ENCODE measurements at places on chromosomes 11 and 22.

DNA sequence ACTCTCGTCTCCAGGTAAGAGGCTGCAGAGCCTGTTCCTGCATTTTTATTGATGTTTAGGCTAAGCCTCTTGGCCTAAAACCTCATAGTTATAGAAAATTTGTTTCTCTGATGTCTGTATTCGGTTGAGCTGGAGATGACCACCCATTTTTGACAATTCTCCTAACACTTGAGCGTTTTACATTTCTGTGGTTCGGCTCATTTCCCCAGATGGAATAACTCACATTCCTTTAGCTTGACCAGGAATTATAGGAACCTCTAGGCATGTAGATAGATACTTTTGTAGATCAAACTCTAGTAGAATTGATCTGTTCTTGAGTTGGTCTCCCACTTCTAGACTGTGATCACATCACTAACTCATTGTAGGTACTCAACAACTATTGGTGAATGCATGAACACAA is 172.6 kb upstream of the CADM1 start:
- DNase-seq, result no peak

DNA sequence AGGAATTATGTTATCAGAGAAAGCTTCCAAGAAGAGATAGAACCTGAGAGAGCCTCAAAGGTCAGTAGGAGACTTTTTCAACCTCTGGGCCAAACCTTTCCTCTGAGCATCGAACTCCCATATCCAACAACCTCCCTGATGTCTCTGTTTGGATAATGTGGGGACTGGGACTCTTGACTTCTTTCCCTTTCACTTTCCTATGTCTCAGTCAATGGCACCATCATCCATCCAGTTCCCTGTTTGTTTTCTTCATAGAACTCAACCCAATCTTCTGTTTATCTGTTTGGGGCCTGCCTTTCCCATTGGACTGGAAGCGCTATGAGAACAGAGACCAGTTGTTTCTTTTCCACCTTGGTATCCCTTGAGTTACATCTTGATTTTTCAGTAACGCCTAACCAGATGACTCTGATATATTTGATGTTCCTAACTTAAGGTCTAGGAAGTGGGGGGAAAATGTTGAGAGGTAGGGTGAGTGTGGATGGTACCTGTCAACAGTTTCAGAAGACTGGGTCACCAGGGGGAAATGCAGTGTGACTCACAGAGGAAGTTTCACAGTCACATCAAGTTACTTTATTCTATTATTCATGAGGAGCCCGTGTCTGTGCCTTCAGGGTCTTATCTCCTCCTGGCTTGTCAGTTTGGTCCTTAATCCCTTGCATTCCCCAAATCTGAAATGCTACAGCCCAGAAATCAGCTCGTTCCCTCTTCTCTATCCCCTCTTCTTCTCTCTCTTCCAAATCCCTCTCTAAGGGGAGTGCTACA is 4.5 kb upstream of the KCNE3 start:
- DNase-seq, result no peak

GRCh38 chr11:109512680-109513079 is 90.7 kb downstream of the C11orf87 start:
- no peak for DNase-seq

DNA sequence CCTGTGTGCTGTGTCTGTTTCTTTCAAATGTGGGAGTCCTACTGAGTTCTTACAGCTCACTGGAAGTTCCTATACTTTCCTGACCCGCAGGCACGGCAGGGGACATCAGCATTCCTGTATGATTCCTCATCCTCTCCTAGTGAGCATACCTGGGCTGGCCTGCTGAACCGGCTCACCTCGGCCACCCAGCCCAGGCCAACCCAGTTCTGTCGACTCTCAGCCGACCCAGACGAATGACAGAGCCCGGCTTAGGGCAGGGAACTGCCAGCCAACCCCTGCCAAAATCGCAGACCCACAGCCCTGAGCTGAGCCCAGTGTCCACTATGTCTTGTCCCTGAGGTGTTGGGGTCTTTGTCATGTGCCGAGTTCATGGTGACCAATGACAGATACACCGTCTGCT is 339.7 kb downstream of the BRD1 start:
- DNase-seq, result no peak

DNA sequence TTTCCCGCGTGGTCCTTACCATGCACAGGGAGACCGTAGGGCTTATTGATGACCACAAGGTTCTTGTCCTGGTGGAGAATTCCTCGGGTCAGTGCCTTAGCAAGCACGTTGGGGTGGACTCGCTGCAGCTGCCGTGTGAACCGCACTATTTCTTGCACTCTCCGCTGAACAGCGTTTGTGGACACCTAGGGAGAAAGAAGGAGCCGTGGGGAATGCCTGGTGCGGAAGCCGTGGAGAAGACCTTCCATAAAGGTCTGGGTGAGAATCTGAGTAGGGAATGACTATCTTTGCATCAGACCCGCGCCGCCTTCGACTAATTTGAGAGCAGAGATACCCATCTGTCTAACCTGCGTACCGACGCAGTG is 597 bp downstream of the RPUSD4 start:
- DNase-seq, result no peak

DNA sequence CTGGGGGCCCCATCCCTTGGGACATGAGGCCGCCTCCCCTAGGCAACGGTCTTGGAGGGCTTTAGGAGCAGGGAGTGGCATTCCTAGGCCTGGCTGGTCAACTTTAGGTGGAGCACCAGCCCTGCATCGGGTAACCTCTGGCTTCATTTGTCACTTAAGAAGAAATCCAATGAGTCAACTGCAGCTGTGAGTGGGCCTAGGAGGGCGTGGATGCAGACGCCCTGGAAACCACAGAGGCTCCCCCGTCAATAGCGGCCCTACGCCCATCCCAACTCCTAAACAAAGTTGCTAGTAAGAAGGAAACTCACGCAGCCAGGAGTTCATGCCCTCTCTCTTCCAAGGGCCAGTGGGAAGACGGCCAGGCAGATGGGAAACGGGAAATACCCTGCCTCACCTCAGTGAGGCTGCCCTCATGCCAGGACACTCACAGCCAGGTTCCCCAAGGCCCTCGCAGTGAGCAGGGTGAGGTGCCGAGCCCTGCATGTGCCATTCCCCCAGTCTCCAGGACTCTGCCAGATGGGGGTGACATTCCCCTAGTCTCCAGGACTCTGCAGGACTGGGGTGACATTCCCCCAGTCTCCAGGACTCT is 20.8 kb downstream of the BID start:
- DNase-seq, result no peak

GRCh38 chr11:131906963-131907362 is 536.5 kb downstream of the NTM start:
- DNase-seq, result no peak

DNA sequence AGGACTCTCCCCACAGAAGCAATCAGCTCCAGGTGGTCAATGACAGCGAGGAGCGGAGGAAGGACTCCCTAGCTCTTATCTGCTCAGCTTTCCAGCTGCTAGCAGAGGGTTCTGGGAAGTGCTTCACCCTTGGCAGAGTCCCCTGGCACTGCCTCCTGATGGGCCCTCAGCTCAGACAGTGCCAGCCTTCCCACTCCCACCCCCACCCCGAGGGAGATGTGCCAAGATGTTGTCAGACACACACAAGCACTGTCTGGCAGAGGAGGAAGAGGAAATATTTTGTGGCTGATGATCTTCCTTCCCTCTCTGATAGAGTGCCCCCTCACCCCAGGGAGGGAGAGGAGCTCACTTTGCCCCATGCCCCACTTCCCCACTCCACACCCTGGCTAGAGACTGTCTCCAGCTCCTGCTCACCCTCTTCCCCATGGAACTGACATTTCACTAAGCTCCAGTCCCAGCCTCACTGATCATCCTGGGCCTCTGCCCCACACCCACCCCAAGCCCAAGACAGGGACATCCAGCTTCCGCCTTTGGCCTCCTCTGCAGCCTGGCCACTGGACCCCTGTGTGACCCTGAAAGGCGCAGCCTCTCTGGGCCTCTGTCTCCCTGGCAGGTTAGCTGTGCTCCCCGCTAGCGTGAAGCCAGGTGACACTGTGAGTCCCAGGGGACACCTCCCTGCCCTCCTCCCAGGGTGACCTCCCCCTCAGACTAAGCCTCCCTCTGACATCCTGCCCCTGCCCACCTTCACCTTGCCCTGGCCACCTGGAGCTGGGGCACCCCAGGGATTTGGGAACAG is 44.5 kb downstream of the SLCO2B1 start:
- no peak for DNase-seq

- DNase-seq, result no peak
These were observed 12.0 kb upstream of the WEE1 start for GRCh38 chr11:9561279-9561982.

- no peak for DNase-seq
These were observed 44.4 kb downstream of the GRM5 start for GRCh38 chr11:89021339-89021738.

GRCh38 chr11:10287140-10287539 is 6.9 kb downstream of the SBF2 start:
- no peak for DNase-seq

DNA sequence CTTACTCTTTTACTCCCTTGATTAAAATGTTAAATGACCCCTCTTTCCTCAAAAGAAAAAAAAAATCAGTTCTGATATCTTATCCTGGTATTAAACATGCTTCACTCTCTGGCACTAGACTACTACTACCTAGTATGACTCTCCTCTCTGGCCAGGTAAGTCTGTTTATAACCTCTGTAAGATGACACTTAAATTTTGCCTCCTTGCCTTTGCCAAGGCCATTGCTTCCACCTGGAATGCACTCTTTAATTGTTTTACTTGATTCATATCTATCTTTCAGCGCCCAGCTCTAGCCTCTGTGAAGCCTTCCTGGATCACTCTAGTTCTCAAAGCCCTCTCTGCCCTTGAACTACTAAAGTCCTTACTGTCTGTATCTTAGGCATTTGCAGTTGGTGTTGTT is 170.4 kb downstream of the ETS1 start:
- no peak for DNase-seq

- DNase-seq, result no peak
These were observed 568 bp downstream of the ALG8 start for GRCh38 chr11:78138694-78139421.

DNA sequence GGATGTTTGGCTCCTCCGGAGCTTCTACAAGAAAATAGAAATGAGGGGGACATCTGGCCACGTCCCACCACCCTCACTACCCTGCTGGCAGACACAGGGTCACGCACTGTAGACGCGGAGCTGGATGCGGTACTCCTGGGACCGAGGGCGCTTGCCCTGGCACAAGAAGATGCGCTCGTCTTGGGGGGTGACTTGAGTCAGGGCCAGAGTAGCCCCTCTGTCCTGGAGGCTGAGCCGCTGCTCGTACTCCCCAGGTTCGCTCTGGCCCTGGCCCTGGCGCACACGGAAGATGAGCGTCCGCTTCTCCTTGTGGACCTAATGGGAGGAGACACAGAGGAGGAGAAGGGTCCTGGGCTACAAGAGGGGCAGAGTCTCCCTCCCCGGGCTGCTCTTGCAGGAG is 2.2 kb downstream of the MCAM start:
- no peak for DNase-seq

GRCh38 chr22:30292069-30292970 is 3.0 kb upstream of the CASTOR1 start:
- DNase-seq, result no peak

- no peak for DNase-seq
These were observed 88.9 kb upstream of the CLNS1A start for GRCh38 chr11:77726524-77726923.

DNA sequence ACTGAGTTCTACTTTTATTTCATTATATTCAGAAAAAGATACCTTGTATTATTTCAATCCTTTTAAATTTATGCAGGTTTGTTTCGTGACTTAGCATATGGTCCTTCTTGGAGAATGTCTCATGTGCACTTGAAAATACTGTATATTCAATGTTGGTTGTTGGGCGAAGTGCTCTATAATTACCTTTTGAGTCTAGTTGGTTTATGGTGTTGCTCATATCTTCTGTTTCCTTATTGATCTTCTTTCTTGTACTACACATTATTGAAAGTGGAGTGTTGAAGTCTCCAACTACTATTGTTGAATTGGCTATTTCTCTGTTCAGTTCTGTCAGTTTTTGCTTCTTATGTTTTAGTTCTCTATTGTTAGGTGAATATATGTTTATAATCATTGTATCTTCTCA is 90.4 kb downstream of the KCNQ1OT1 start:
- no peak for DNase-seq

- no peak for DNase-seq
These were observed 40.5 kb downstream of the LRRC32 start for GRCh38 chr11:76629853-76630599.

DNA sequence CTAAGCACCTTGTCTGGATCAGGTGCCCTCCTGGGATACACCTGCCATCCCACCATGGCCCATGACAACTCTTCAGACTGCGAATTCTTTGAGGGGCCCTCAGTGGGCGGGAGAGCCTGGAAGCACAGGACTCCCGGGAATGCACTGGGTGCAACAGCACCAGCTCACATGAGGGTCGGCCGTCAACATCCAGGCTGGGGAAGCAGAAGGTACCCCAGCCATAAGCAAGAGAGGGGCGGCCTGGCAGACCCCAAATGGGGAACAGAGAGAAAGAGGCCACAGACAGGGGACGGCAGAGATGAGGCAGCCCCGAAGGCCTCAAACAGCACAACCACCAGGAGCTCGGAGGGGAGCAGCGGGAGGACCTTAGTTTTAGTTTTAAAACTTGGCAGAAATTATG is 94.4 kb downstream of the PHF21B start:
- no peak for DNase-seq

GRCh38 chr11:1887451-1888346 is 4.0 kb downstream of the PRR33 start:
- DNase-seq, result no peak

DNA sequence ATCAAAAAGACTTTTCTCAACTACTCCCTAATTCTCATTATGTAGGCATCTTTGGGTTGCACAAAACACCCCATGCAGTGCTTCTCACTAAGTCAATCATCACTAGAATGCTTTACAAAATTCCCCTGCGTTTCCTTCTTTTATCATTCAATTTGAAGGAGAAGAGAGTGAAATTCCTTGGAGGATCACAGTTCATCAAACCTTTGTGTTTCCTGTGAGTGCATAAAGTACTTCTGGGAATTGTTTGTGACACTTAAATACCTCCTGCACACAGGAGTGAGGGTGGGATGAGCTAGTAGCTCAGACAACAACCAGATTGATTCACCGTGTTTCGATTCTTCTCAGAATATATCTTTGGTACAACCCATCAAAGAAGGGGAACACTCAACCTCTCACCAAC is 3.7 kb upstream of the OR5AR1 start:
- DNase-seq, result no peak

GRCh38 chr11:64892411-64892831 is 14.0 kb upstream of the EHD1 start:
- DNase-seq, result no peak

- no peak for DNase-seq
These were observed 48.3 kb downstream of the LIF start for GRCh38 chr22:30198152-30198825.

- no peak for DNase-seq
These were observed 1.5 kb downstream of the SLC43A1 start for GRCh38 chr11:57513911-57514537.

- no peak for DNase-seq
These were observed 21.1 kb upstream of the UPK3A start for GRCh38 chr22:45263463-45264269.

- no peak for DNase-seq
These were observed 4.9 kb upstream of the MRGPRE start for GRCh38 chr11:3237119-3237518.

Data from NCI-H748 treated with DMSO at 0.1 percent for 48 hours (cell line).